Fibroblast of skin of abdomen (primary cell): ENCODE measurements at places on chromosomes 16 and 17.

DNA sequence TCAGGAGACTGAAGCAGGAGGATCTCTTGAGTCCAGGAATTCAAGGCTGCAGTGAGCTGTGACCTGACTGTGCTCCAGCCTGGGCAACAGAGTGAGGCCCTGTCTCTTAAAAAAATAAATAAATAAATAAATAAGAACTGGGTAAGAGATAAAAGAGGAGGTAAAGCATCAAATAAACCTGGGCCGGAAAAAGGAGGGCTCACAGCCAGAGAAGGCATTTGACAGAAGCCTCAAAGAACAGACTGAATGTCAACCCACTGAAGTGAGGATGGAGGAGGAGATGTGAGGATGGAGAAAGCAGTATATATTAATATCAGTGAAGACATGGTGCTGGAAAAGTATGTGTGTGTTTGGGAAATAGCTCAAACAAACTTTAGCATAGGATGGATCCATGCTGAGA is 6.1 kb downstream of the NOG start:
- DNase-seq = no peak

DNA sequence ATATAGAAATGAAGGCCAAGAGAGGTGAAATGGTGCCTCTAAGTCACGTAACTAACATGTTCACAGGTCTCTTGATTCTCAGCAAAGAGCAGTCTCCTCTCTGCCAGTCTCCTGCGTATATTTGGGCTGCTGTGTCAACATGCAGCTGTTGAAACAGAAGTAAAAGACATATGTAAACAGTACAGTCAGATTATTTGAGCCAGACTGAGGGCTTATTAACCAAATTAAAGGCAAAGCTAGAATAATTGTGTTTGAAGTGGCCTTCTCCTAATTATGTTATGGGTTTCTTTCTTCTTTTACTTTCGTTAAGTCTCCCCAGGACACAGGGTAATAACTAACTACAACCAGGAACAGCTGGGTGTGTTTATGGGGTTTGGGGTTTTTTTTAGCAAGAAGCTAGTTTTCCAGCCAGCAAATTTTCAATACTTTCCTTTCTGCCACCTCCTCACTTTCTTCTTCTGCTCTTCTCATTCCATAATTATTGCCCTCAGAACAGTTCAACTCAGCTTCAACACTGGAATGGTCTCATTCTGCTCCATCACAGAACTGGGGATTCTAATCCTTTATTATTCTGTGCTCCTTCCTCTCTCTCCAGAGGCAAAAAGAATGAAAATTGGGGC is 18.4 kb downstream of the G6PC1 start:
- no peak for DNase-seq

DNA sequence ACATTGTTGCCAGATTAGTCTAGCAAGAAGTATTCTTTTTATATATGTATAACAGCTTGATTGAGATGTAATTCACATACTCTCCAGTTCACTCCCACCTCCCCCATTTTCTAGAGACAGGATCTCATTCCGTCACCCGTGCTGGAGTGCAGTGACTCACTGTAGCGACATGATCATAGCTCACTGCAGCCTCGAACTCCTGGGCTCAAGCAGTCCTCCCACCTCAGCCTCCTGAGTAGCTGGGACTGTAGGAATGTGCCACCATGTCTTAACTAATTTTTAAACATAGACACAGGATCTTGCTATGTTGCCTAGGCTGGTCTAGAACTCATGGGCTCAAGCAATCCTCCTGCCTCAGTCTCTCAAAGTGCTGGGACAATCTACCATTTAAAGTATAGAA is 3.3 kb upstream of the RSAD1 start:
- no peak for DNase-seq

DNA sequence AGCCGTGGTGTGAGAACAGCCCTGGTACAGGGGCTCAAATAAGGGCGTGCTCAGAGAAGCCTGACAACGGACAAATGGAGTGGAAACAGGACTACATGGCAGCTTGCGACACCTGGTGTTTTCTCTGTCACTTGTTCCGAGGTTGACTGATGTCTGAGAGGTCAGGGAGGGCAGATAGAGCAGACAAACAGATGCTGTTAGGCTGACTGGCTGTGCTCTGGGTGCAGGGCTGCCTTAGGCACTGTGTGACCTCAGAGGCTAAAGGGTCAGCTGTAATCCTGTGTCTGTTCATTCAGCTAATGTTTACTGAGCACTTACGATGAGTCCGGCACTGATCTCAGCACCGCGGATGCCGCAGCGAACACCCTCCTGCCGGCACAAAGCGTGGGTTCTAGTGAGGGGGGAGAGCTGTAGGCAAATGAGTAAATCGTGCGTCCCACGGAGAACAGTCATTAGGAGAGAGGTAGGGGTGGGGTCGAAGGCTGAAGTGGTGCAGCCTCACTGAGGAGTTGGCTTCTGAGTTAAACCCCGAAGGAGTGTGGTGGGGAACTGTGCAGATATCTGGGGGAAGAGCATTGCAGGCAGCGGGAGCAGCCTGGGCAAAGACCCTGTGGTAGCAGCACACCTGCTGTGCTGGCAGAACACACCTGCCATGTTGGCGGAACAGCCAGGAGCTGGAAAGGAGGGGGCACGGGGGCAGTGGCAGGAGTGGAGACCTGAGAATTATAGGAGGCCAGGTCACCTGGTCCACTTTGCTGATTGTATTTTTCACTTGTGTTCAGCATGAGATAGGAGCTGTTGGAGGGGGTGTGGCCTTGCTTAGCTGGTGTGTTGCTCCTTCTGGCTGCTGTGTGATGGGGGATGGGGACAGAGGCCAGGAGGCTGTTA is 35.0 kb downstream of the GPT2 start:
- no peak for DNase-seq

DNA sequence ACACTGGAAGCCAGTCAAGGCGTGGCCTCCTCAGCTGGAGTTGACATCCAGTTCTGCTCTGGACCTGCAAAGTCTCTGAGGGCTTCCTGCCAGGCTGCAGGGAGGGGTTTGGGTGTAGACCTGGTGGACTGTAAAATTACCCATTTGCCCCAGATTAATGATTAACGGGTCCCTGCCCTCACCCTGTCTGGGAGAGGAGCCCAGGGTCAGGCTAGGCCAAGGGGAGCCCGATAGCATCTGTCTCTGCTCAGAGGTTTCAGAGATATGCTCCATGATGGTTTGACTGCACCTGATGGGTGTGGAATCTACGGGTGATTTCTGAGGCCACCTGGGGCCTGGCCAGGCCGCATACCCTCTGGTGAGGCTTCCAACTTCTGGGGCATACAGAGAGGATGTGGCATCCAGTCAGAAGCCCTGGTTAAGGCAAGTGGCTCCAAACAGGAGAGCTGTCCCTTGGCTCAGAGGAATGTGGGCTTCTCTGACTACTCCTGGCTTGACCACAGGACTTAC is 11.2 kb downstream of the PPY start:
- DNase-seq = no peak

DNA sequence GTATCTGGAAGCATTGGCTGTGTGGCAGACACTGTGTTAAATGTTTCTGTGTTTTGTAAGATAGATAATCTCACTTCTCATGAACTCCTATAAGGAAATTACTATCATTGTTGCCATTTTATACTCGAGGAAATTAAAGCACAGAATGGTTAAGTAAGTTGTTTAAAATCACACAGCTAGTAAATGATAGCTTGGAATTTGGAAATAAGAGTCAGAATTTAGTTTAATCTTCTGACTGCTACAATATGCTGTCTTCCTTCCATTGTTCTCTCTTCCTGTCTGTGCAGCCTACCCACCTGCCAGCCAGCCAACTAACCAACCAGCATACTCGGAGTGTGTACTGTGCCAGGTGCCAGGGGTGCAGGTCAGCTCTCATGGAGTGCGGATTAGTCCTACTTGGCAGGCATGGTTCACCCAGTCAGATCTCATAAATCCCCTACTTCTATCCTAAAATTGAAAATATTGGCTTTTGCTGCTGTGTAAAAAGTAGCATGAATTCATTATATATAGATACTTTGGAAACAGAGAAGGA is 79.9 kb upstream of the LGALS9 start:
- DNase-seq = no peak

DNA sequence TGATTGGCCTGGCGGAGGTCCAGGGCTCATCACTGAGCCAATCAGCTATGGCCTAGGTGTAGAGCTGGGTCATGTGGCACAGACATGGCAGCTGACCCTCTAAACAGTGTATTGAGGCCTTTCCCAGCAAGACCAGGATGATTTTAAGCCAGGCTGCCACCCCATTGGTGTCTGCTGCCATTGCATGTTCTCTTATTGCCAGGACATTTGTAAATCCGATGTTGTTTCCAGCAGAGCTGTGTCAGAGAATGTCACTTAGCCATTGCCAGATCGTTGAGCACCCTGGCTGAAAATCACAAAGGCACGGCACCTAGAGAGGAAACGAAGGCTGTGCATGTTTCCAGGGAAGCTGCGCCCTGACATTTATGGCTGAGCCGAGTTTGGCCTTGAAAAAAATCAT is 33.4 kb downstream of the RBFOX1 start:
- no peak for DNase-seq

GRCh38 chr17:35808240-35808961 is 883 bp upstream of the TAF15 start:
- DNase-seq = no peak

- peak; percentile 69 for DNase-seq
Measured at GRCh38 chr17:59859444-59860025, 33.2 kb downstream of the TUBD1 start.
